ENCODE measurements at places on chromosomes 5 and 9. TPM values are rescaled to one million over a fixed set of nuclear protein-coding genes. Genes with fewer than 3 reads are reported as not detected.

GRCh38 chr9:16461137-16461840 lies 409.2 kb downstream of the BNC2 start:
- no peak for DNase-seq

GRCh38 chr9:72509635-72510034 lies 11.8 kb upstream of the TMC1 start:
- DNase-seq: no peak

DNA sequence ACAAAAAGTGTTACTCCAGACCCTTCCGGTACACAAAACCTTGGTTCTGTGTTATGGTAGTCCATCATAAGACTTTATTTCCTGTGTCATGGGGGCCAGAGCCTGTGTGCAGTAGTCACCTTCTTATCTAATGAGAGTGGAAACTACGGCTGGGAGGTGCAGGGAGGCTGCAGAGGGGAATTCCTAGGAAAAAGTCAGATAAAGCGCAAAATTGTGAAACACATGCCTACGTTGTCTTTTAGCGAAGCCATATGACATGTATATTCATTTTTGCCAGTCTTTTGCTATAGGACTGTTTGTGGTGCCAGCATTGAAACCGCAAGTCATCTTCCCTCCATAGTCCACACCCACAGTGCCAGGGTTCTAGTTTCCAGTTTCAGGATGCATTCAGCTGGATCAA lies 80.7 kb downstream of the PPARGC1B start:
- no peak for DNase-seq

DNA sequence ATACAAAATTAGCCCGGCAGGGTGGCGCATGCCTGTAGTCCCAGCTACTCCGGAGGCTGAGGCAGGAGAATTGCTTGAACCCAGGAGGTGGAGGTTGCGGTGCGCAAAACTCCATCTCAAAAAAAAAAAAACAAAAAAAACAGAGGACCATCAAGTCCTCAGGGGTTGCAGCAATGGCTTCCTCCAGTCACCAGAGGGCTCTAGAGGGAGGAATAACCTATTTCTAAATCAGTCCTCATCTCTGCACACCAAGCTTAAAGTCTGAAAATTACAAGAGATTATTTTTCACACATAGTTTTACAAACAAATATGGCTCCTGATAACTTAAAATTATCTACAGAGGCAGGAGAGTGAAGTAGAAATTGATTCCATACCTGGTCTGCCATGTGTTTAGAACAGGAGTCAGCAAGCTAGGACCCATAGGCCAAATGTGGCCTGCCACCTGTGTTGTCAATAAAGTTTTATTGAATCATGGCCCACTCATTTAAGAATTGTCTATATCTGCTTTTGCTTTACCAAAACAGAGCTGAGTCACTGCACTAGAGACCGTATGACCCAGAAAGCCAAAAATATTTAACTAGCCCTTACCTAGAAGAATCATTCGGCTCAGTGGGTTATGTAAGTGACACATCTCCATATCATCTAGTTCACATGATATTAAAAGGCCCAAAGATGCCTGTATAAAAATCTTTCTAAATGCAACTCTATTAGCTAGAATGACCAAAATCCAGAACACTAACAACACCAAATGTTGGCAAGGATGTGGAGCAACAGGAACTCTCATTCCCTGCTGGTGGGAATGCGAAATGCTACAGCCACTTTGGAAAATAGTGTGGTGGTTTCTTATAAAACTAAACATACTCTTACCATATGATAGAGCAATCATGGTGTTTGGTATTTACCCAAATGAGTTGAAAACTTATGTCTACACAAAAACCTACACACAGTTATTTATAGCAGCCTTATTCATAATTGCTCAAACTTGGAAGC lies 207.7 kb downstream of the FRMD3 start:
- DNase-seq: no peak

DNA sequence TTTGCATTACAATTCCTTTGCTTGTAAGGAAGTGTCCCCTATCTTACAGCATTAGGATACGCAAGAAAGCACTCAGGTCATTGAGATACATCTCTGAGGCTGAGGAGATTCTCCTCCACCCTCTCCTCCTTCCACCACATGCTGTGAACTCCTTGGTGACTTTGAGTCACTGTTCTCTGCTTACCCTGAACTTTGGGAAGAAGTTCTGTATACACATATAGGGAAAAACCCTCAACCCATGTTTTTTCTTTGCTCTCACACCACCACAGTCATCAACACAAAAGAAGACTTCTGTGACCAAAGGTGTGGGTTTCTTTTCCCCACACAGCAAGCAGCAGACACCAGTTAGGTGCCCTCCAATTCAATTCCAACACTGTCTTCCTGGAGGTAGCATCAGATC lies 38.1 kb downstream of the CNOT6 start:
- DNase-seq: no peak

DNA sequence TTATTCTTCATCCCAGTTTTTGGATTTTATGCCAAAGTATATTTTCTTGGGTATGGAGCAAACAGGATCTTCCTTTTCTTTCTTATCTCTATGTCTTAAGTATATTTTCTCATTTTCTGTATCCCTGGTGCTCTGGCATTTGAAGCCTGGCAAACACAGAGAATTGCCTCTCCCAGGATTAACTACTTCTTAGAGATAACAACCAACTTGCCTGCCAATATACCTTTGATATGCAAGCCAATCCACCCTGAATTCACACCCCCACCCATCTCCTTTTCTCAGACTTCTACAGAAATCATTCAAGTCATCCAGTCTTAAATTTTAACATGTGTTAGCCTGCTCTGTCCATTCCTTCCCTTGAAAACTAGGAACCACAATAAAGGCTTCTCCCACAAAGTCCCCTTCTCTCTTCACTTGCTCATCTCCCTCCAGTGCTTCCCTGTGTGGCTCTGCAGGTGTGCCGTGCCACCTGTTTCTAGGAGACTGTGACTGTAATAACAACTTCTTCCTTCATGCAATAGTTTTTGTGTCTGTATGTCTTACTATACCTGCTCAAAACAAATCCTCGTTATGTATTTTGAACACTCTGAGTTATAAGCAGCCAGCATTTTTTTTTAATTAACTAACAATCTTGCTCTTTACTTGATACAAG lies 649.7 kb upstream of the RIOK2 start:
- no peak for DNase-seq

GRCh38 chr5:126450346-126450745 lies 27.1 kb downstream of the GRAMD2B start:
- no peak for DNase-seq

GRCh38 chr5:132221781-132222648 lies 5.6 kb downstream of the P4HA2 start:
- DNase-seq: peak; percentile 64

GRCh38 chr5:156124708-156125107 lies 202.3 kb upstream of the SGCD start:
- DNase-seq: no peak

DNA sequence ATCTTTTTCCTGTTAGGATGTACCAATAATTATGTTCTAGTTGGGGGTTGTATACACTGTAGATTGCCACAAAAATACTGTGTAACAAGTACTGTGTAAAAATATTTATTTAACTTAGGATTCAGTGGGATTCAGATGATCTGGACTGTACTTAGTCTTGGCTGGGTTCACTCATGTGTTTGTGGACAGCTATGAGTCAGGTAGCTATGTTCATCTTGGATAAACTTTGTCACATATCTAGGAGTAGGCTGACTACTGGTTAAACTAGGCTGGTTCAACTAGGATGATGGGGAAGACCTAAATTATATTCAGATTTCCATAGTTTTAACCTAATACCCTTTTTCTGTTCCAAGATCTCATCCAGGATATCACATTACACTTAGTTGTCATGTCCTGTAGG lies 32.1 kb upstream of the TNFSF15 start:
- no peak for DNase-seq

DNA sequence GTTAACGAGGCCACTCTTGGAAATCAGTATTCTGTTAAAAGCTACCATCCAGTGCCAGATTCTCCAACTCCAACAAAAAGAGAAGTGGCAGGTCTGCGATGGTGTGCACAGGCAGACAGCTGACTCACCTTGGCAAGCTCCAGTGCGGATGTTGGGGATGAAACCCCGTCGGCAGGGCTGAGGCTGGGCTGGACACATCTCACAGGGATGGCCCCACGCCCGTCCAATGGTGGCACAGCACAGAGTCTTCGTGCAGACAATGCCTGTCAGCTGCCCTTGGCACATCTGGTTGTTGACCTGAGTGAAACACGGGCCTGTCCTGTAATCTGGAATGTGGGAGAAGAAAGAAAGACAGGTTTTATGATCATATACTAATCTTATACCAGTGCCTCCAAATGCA lies 73.4 kb downstream of the FBN2 start:
- DNase-seq: no peak

DNA sequence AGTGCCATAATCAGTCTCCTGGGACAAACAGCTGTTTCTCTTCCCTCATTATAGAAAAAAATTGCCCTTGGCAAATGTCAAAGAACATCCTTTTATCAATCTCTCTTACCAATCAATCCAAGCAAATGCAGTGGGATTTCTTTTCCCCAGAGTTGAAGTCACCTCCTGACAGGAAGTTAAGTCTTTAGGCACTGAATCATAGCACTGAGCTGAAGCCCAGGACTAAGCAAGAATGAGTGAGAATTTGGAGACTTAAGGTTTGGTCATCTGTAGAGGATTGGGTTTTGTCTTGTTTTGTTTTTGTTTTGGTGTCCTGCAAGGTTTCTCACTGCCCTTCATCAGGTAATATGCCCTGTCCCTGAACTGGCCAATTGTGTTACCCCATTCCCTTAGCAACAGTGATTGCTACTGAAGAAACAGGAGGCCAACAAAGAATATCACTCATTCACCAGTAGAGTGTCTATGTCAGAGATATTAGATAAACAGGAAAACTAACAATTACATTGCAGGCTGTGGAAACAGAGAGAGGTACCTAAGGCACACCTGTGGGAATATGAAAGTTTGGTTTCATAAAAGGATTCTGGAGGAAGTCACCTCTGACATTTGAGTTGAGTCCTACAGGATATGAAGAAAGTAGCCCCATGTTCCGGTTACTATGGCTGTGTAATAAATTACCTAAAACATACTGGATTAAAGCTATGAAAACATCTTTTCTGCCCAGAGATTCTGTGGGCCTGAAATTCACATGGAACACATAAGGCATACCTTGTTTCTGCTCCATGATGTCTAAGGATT lies 4.5 kb upstream of the FXN start:
- DNase-seq: no peak

DNA sequence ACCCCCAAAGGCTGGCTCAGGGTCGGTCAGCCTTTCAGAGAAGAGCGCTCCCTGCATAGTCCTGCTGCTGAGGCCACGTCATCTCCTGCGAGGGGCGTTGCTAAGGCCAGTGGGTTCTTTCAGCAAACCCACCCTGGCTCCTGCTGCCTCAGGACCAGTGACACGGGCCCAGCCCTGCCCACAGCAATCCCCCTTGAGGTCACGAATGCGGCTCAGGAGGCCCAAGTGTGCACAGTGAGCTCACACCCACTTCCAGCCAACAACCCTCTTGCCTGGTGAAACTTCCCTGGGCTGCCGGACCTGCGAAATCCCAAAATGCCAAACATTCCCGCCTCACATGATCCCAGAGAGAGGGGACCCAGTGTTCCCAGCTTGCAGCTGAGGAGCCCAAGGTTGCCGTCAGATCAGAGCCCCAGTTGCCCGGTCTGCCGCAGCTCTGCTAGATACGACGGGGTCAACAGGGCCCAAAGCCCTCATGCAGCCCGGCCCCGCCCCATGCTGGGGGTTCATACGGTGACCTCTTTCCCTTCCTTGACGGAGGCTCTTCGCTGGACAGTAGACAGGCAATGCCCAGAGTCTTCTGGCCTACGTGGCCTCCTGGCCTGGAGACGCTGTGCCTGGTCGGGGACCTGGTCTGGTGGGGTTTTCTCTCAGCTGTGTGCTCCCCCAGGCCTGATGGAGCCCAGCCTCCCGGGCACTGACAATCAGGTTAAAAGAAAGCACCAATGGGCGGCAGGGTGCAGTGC lies 116.4 kb upstream of the COL5A1 start:
- peak; percentile 19 for DNase-seq

DNA sequence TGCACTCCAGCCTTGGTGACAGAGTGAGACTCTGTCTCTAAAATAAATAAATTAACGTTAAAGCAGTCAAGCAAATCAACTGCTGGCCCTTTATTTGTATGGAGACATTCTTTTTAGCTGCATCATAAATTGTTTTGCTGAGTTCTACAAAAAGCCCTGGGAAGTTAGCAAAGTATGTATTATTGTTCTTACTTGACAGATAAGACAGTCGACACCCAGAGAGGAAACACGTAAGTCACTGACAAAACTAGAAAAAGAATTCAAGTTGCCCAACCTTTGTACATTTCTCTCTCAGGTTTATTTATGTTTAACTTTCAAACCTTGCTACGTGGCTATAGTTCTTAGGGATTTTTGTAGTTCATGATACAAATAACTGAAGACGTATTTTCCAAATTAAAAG lies 40.4 kb upstream of the MACIR start:
- no peak for DNase-seq

DNA sequence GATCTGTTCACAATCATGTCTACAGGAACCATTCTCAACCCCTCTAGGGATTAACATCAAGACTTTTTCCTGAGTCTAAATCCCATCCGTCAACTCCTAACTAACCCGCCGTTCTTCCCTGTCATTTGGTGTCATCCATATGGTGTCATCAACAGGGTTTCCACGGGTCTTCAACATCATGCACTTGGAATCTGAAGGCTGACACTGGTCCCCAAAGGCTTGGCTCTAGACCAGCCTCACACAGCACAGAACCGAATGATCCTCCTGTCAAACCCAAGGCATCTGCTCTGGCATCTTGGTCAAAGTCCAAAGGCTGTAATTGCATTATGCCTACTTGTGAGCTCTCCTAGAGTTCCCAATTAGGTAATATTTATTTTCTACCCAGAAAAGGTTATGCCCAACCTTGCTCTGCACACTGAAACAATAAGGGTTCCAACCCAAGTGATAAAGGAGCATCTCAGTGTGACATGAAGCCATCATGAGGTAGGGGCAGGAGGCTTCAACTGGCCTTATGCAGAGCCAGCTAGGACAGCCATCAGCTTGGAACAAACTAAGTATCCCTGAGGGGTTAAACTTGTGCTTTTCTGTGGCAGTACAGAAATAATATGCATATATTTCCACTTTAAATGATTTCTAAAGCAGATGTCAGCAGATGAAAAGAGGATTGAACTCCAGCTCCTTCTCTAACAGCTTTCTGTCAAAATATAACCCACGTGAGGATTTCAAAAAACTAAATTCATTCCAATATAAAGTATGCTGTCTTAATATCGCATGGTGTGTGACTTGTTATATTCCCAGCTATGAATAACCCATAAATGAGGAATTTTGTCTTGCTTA lies 13.9 kb downstream of the ENC1 start:
- no peak for DNase-seq

Gene SPOCK1
- 11.1 TPM for total RNA-seq

Gene MED27
- total RNA-seq: 13.6 TPM

Gene TAF11L8
- not detected for total RNA-seq

Gene COL15A1
- total RNA-seq: 2.4 TPM

Gene THBS4
- total RNA-seq: 8.2 TPM
